ENCODE measurements at places on chromosomes 6 and 20.

DNA sequence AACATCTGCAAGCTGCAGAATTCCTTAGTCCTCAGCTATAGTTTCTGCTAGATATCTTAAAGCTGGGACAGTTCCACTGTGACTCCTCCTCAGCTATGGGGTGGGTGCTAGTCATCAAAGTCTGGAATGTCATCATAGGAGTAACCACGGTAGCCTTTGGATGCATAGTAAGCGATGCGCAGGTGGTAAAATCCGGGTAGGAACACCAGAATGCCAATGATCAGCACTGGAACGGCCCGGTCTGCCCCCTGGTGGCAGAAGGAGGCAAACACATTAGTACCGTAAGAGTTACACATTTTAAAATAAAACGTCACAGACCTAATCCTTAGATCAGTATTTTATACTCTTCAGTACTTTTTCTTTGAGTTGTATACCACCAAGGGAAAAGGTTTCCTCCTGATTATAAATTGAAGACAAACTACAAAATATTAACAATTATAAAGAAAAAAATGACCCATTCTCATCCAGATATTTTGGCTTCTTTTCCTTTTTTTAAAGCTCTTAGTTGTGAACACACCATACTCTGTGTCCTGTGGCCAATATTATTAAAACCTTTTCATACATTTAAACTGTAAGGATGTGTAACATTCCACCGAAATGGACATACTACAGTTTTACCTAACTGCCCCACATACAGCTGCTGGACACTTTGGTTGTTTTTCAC is 18.9 kb downstream of the PCNA start:
- DNase-seq = peak; percentile 63

GRCh38 chr20:25460566-25461280 is 53.2 kb downstream of the GINS1 start:
- DNase-seq = no peak

GRCh38 chr6:25100288-25100687 is 164.5 kb upstream of the RIPOR2 start:
- DNase-seq = no peak

GRCh38 chr20:62874964-62875344 is 13.3 kb upstream of the TCFL5 start:
- DNase-seq = no peak

DNA sequence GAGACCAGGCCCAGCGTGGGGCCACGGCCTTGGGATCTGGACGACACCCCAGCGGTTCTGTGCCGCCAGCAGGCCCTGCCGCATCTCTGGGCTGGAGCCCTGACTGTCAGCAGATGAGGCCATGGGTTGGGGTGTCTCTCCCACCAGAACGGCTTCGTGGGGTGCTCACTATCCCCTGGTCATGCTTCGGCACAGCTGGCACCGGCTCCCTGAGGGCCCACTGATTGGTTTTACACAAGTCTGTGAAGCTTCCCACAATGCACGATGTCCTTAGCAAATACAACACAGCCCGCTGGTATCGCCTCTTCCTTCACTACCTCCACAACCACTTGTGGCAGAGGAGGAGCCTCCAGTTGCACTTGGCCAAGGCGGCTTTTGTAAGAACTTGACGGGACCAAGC is 94.3 kb downstream of the THBS2 start:
- DNase-seq = no peak
